ENCODE measurements at places on chromosomes 3 and 15.

GRCh38 chr3:170953736-170954135, 45.3 kb upstream of the EIF5A2 start:
- DNase-seq: no peak

- DNase-seq: no peak
These were observed 537.3 kb upstream of the NR2F2 start for GRCh38 chr15:95793231-95793630.

- DNase-seq: no peak
These were observed 188.9 kb upstream of the MEIS2 start for GRCh38 chr15:37289109-37289765.

DNA sequence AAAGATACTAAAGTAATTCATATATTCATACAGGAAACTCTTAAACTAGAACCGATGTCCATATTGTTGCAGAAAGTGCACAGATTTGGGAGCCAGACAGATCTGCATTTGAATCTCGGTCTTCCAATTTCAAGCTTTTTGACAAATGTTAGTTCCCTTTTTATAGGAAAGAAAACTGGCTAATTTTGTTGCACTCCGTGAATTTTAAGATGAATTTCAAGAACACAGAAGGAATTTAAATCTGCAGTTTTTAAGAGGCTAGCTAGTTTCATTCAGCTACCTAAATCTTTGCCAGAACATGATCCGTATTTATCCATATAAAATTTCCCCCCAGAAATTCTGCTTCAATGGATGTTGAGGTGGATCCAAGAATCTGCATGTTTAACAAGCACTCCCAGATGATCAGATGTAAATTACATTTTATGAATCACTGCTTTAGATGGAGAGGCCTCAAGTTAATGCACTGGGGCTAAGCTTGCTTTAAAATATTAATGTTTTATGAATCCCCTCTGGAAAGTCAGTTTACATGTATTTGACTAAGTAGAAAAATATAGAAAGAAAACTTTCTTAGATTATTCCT, 1296.3 kb upstream of the CADM2 start:
- no peak for DNase-seq

- no peak for DNase-seq
These were observed 149.1 kb upstream of the CGNL1 start for GRCh38 chr15:57227166-57227565.

DNA sequence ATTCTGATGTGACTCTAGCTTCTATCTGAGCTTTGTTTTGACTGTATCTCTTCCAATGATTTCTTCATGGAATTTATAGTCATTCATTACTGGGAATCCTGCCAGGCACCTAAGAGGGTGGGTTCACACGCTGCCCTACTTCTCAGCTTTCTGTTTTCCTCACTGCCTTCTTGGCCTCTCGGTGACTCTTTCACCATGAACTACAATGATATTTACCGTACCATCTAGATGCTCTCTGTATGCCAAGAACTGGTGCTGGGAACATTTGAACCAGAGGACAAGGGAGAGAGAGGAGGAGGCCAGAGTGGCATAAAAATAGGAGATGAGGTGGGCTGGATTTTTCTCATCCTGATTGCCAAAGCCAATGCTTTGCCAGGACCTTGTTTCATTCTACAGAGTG, 280.0 kb upstream of the P2RY1 start:
- no peak for DNase-seq

Measured in DND-41 (cell line).